ENCODE measurements at places on chromosomes 6 and 20.

GRCh38 chr20:48995589-48995988 is 50.5 kb upstream of the CSE1L start:
- DNase-seq: no peak

- peak; percentile 77 for DNase-seq
Observed at GRCh38 chr6:36692861-36693702, 4.5 kb upstream of the RAB44 start.

- no peak for DNase-seq
Observed at GRCh38 chr6:16514249-16514648, 247.0 kb downstream of the ATXN1 start.

GRCh38 chr6:396126-396520 is 4.6 kb downstream of the IRF4 start:
- no peak for DNase-seq

- no peak for DNase-seq
Observed at GRCh38 chr20:5586720-5587119, 163.5 kb upstream of the SHLD1 start.

DNA sequence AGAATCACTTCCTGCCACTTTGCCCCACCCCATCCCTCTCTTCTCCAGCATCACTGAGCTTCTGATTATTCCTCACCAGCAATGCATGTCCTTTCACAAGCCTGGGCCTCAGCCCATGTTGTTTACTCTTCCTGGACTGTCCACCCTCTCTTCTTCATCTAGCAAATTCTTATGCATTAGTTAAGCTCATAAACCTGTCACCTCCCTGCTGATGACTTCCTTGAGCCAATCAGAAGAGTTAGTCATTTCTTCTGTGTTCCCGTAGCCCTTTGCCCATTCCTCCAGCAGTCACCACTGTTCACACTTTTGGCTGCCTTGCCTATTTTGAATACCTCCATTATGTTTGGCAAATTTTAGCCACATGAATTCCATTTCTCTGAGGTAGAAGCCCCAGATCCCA is 4.1 kb upstream of the CRYBG1 start:
- DNase-seq: no peak

GRCh38 chr6:47701363-47701762 is 3.0 kb downstream of the ADGRF4 start:
- no peak for DNase-seq

DNA sequence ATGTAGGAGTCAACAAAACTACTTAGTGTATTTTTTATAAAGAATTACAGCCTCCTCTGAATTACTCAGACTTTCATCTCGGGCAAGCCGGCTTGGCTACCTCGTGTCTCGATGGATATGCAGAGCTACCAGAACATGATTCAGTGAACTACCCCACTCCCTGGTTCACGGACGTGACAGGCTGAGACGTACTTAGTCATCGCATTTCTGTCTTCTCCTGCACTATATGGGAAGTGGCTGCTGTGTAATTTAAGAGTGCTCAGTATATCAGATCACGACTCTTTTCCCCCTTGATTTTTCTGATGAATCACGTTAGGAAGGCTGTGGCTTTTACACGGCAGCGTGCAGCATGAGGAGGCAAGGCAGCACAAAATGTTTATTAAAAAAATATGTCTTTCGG is 302.7 kb upstream of the ZFP64 start:
- no peak for DNase-seq

GRCh38 chr6:54206510-54206909 is 95.3 kb downstream of the MLIP start:
- DNase-seq: no peak

DNA sequence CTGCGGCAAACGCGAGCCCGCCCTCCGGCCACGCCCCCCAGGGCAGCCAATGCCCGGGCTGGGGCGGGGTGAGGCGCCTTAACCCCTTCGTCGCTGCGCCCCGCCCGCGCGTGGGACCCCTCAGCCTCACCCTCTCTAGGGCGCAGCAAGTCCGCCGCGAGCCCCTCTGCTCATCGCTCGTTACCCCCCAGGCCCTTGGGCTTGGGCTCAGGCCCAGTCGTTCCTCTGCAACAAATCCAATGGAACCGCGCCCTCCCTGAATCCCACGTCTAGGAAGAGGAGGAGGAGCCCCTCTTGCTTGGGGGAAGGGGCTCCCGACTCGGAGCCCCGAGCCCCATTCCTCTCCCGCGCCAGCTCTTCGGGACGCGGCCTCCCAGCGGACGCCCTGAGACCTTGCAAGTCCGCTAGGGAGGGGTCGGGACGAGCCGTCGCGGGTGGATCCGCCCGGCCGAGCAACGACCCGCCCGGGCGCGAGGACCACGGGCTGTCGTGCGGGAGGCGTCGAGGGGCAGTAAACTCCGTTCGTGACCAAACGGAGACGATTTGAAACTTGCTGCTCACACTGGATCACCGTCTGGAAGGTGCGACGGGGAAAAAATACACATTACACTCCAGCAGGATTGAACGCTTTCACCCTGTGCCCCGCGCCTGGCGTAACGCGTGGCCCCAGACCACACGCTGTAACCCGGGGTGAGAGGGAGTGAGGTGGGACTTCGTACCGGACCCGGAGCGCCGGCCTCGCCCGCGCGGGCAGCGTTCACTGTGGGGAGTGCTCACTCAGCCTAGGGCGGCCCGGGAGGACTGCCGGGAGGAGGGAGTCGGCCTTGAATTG is 477 bp upstream of the LZTS3 start:
- DNase-seq: peak; percentile 88

DNA sequence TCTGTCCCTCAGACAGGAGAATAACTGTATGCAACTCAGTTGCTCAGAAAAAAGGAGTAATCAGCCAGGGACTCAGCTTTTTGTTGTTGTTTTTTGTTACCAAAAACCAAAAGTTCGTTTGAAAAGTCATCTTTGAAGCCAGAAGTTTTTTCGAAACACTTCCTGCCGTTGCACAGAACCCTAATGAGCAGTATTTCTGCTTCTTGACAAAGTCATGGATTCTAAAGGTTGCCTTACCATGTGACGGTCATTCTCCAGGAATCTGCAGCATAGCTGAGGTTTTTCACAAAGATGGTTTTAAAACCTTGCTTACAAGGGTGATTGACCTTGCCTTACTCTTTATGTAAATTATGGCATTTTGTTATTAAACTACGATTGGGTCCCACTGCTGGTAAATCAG is 1.9 kb downstream of the RAB32 start:
- no peak for DNase-seq

DNA sequence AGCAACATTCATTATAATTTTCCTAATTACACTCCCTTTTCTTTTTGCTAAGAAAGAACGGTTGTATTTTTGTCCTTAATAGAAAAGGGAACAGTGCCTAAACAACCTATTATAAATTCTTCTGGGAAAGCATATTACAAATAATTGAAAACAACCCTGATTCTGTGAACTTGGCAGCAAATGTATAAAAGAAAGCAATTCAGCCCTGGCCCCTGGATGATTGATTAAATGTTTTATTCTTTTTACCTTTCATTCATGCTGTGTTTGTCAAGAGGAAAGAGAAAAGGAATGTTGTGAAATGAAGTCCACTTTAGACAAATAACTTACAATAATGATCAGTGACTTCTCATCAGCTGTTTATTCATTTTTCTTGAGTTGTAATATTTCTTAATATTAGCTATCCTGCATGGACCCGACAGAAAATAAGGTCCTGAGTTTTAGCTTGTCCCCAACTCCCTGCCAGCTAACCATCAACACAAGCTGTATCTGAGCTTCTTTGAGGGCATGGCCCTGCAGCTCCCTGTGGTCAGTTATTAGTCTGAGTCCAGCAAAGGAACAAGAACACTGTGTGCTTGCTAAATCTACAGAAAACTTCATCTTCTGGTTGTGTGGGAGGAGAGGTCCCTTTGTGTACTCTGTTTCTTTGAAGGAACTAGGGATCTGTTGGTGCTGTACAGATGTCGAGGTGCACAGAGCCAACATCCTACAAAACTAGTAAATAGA is 248.2 kb downstream of the LAMA2 start:
- DNase-seq: peak; percentile 81

DNA sequence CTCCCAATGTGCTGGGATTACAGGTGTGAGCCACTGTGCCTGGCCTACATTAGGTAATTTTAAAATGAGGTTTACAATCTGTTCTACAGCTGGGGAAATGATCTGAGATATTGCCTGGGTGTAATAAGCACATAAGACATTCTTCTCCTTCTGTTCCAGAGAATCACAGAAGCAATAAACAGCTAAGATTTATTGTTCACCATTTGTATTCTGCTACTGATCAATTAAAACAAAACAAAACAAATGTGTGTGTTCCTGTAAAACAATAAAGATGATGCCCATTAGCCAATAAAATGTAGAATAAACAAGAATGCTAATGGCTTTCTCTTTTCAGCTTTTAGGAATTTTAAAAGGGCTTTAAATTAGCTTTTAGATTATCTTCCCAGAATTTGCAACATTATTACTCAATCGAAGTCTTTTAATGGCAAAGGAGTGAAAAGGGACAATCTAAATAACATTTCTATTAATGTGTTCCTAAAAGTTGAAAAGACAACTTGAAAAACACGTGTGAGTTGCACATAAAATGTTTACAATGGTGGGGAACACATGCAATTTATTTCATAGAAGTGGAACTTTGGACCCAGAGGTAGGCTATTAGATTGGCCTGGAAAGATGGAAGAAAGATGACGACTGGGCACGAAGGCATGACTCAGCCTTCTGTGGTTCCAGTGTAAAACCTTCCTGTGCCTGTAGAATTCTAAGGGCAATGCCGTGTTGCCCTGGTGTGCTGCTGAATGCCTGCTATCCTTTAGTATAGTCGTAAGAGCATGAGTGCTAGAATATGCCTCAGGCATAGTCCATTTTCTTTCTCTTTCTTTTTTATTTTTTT is 29.0 kb upstream of the DEK start:
- DNase-seq: no peak

- peak; percentile 88 for DNase-seq
Observed at GRCh38 chr6:156718647-156719394, 58.4 kb upstream of the ARID1B start.

GRCh38 chr20:11918981-11919380 is 1.3 kb downstream of the BTBD3 start:
- no peak for DNase-seq

GRCh38 chr6:79240509-79240908 is 6.0 kb upstream of the HMGN3 start:
- DNase-seq: no peak
